ENCODE measurements at places on chromosomes 2 and 18.

- no peak for DNase-seq
Observed at GRCh38 chr18:79775441-79776221, 22.1 kb upstream of the KCNG2 start.

GRCh38 chr2:138021154-138021553, 56.9 kb downstream of the HNMT start:
- no peak for DNase-seq

DNA sequence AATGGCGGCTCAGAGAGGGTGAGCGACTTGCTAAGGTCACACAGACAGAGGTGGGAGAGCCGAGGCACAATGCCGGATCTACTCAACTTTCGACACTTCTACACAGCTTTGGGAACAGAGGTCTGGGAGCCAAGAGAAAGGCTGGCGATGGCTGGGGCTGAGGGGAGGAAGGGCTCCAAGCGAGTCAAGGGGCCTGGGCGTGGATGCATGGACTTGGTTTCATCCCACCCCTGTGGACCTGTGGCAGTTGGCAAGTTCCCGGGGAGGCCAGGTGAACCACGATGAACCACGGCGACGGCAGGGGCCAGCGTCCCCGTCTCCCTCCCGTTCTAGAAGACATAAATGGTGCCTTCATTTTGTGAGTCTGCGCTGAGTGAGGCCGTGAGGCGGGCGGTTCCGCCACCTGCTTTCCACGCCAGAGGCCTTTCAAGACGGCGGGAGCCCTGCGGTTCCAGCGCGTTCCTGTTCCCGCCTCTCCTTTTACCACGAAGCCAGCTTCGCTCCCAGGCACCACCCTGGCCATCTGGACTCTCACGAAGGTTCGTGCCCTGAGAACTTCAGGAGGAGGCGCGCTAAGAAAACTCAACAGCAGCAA, 46.7 kb downstream of the EDAR start:
- no peak for DNase-seq

DNA sequence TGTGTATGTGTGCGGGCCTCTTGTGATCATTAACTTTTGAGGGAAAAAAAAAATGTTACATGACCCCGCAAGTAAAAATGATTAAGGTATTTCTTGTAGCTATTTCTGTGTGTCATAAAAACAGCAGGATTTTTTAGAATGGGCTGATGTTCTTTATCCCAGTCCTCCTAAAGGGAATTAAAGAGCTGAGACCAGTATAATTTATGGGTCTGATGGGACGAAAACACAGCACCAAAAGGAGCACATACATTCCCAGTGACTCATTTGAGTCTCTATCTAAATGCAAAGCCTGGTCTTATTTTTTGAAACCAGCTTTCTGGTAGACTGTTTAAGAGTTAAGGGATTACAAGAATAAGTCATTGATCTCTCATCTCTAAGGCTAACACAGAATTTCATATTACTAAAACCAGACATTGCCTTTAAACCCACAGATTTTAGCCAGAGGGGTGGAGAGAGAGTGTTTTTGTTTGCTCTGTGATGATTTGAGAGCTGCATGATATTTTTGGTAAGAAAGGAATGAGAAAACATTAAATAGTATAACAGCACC, 342.3 kb upstream of the EPHA4 start:
- DNase-seq, result no peak

GRCh38 chr18:2050702-2051201, 520.6 kb downstream of the METTL4 start:
- no peak for DNase-seq

Data from stimulated activated CD4-positive, alpha-beta T cell treated with anti-CD3 and anti-CD28 coated beads, Interleukin-15, amount 100 ng/mL, for 48 hours (primary cell).